ENCODE measurements at places on chromosomes 16 and 17.

DNA sequence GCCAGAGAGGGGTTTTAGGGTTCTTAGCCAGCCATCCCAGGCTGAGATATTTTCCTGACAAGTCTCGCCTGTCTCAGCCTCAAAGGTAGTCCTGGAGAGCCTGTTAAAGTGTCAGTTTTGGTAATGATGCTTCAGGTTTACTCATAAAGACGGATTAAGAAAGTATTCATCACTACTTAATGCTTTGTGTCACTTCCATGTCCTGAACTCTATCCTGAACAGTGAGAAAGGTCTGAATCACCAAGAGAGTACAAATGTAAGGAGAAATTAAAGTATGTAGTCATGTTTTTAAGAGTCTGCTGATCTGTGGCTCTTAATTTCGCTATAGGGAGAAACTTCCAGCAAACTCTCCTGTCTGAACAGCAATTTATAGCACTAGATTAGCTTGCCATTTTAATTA is 14.0 kb downstream of the RPGRIP1L start:
- DNase-seq, result no peak

DNA sequence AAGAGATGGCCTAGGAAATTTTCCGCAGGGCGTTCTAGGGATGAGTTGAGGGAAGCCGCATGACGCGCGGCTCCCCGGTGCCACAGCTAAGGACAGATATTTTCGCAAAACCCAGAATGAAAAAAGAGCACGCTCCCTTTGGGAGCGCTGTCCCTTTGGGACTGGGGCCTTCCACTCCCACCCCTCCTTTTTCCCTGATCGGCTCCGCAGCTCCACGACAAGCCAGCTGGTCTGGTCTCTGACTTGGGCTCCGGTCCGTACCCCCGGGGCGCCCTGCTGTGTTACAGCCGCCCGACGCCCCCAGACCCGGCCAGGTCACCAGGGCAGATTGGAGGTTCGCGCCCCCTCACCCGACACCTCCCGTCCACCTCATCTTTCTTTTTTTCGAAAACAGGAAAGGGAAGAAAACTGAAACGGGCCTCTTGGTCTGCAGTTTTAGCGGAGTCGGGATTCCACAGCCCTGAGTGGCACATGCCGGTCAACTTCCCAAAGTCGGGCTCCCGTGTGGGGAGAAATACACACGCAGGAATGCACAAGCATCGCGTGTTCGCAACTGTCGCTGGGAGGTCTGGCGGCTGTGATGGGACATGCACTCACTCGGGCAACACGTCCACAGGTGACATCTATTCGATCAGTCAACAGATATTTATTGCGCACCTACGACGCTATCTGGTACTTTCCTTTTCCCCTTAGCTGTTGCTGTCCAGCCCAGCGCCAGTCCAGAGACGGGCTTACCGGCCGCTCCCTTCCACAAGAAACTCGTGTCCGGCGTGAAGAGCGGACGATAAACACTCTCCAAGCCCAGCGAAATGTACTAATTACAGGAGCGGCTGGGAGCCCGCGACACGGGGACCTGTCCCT is 3.9 kb upstream of the SOX9 start:
- DNase-seq, result no peak

- DNase-seq, result peak; percentile 36
Measured at GRCh38 chr17:78842881-78843565, 2.4 kb upstream of the USP36 start.

DNA sequence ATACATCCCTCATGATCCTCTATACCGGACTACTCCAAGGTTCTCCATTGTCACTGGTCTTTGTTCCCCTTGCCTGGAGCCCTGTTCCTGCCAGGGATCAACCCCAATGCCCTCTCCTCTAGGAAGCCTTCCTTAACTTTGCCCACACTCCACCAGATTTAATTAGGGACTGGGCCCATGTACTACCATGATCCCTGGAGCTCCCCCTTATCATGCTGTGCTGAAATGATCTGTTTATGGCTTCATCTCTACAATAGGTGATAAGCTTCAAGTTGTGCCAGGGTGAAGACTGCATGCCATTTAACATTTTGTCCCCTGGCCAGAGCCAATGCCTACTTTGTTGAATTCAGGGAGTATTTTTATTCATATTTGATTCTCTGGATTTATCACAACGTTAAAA is 17.9 kb upstream of the IRX5 start:
- no peak for DNase-seq

DNA sequence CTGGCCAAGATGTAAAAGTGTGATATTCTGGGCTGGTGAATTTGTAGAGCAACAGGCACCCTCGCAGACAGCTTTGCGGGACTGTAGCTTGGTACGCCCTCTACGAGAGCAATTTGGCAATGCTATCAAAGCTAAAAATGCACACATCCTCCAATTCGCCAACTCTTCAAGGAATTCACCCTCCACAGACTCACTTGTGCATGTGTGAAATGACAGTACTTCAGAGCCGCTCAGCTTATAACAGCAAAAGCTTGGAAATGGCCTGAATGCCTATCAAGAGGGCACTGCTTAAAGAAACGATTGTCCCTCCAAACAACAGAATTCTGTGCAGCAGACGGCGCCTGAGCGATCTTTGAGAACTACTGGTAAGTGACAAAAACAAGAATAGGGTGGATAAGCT is 130.8 kb downstream of the SDK2 start:
- DNase-seq, result no peak

GRCh38 chr17:5715478-5715877 is 131.2 kb upstream of the NLRP1 start:
- no peak for DNase-seq

DNA sequence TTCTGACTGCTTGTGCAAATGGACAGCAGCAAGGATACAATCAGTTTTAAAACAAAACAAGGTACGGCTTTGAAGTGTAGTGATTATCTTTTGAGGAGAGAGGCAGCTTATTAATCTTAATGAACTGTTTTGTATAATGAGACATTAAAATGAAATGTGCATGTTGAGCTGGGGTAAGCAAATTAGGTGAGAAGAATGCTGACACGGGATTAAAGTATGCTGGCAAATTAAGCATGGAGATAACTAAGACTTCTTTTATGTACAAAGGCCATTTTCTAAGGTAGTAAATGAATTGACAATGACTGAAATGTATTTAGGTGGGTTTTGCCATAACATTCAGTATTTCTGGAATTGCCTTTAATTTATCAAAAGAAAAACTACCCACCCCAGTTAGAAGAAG is 18.7 kb downstream of the DNAJC7 start:
- DNase-seq, result no peak

DNA sequence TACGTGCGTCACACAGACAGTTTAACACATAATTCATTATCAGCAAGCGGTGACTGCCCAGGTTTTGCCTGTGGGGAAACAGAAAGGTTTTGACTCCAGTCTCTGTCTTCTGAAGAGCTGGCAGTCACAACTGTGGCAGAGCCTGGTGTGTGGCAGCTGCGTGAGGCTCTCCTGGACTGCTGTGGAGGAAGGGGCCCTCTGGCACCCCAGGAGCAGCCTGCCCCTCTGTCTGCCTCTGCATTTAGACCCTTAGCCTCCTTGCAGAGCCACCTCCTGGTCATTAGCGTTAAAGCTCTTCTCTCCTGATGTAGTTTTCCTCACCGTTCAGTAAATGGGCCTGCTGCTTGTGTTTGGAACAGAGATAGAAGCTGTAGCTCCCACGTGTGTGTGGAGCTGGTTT is 10.9 kb downstream of the RAB40C start:
- DNase-seq, result no peak
